Renal pelvis (tissue), 12 donors: ENCODE measurements at places on chromosomes 7 and 10. TPM values are rescaled to one million over a fixed set of nuclear protein-coding genes. Genes with fewer than 3 reads are reported as not detected.

SPDYE18 gene
- 0.58 TPM for polyA plus RNA-seq

TAF5 gene
- polyA plus RNA-seq, result 6.9 TPM

UBN2 gene
- polyA plus RNA-seq, result 11.9 TPM

- no peak for DNase-seq
These were observed 95.0 kb downstream of the KLF6 start for GRCh38 chr10:3689871-3690510.

DNA sequence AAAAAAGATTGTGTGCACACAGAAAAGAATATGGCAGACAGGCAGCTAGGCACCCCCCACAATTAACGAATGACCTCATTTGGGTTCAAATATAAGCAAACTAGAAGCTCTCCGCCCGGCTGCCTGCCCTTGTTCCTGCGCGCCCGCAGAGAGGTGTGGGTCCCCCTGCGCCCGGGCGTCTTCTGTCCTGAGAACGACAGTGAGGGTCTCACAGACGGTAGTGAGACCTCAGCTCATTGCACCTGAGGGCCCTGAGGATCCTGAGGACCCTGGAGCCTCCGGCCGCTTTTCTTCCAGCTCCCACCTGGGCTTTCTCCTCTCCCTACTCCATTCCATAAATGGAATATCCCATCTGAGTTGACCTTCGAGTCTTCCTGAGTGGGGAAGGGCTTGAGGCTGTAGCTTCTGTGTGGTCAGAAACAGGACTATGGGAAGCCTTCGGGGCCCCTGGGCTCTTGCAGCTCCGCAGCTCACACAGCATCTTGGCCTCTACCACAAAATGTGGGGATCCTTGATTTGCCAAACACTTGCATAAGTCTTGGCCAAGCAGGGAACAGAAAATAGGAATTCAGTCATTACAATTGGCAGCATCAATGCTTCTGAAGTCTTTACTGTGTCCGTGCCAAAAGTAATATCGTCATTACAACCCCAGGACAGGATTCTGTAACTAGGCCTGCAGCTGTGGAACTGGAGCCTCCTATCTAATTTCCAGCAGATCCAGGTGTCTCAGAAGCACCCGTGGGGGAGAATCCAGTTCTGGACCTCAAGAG is 43.8 kb downstream of the JAKMIP3 start:
- DNase-seq, result no peak

DNA sequence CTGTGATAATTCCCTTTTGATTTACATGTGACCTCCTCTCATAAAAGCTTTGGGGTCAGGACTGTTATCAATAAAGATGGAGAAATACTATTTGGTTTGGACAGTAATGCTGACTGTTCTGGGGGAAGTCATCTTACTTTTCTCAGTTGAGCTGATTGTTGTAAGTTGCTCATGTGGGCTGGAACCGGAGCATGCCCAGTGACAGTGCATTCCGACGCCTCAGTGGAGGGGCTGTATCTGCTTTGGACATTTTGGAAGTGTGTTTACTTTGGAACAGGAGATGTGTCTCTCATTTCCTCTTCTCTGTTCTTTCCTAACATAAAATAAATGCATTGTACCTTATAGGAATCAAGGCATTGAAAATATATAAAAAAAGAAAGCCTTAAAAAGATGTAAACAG is 30.1 kb downstream of the RBM33 start:
- no peak for DNase-seq

- no peak for DNase-seq
These were observed 202.4 kb downstream of the SH2D4B start for GRCh38 chr10:80739963-80740715.

- no peak for DNase-seq
These were observed 20.1 kb downstream of the CYTH3 start for GRCh38 chr7:6252341-6252746.

DNA sequence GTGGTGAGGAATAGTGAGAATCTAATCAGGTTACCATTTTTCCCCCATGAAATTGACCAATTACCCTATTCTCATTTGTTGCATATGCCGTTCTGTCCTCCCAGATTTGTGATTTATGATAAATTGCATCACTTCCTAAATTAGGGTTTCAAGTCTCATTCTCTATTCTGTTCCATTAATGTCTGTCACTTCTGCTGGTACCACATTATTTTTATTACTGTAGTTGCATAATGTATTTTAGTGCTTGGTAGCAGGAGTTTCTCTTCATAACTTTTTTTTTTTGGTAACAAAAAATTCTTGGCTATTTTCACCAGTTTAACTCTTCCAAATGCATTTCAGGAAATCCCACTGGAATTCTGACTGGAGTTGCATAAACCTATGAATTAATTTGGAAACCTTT is 44.0 kb upstream of the FAM133B start:
- DNase-seq, result no peak

GRCh38 chr7:113799896-113800295 is 118.9 kb downstream of the PPP1R3A start:
- DNase-seq, result no peak

DNA sequence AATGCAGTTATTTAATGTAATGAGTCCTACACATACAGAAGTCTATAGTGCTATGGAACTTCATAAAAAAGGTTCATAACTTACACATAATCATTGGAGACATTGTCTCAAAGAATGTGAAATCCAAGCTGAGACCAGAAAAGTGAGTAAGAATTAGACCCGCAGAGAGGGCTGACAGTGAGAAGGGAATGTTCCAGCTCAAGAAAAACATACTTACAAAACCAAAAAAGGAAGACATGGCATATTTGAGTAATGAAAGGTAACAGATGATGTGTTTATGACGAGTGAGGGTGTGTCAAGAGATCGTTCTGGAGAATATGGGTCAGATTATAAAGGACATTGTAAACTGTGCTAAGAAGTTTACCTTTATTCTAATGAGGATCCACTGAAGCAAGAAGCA is 566.5 kb downstream of the ATRNL1 start:
- no peak for DNase-seq

DNA sequence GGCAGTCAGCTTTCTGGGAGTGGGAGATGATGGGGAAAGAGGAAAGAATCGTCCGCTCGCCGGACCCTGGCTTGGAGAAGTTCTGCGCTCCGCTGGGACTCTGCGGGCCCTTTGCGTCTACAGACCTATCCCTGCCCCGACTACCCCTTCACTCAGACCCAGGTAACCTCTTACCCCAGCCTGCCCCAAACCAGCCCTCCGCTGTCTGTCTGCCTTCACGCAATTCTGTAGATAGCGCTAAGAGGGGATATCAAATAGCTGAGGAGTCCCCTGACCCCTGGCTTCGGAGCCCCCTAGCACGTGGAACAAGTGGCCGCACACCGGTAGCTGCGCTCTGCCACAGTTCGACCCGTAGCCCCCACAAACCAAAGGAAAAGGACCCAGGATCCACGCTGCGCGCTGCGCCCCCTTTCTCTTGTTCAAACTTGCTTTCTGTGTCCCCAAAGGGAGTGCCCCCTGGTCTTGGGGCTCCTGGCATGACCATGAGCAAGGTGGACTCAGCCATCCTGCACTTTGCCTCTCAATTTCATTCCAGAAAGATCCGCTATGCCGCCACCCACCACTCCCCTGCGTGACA is 7.0 kb downstream of the HOXA4 start:
- no peak for DNase-seq

- DNase-seq, result no peak
These were observed 30.9 kb upstream of the TNRC18 start for GRCh38 chr7:5454485-5454884.
